NCI-H2029 treated with DMSO at 0.1 percent for 48 hours (cell line): ENCODE measurements at places on chromosomes 5 and 9.
A peak's percentile ranks its signal among the peaks of the same experiment; 100 is the strongest.

GRCh38 chr5:93342563-93343061 lies 238.4 kb downstream of the NR2F1-AS1 start:
- no peak for DNase-seq

- no peak for DNase-seq
Observed at GRCh38 chr5:139162448-139162847, 35.7 kb downstream of the SIL1 start.

DNA sequence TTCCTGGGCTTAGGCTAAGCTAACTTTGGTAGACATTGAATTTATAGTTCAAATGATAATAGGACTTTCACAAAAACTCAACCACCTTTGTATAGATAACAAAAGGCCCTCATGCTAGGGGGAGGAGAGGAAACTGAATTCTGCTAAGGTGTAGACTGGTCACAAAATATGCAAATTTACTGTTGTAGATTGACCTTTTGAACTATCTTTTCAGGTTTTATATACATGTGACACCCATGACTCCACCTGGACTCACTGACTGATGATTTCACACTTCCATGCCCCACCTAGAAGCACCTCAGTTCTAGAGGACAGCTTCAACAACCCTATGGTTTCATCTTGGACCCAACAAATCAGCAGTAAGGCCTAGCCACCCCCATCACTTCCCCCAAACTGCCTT lies 165.7 kb downstream of the CEMIP2 start:
- no peak for DNase-seq

DNA sequence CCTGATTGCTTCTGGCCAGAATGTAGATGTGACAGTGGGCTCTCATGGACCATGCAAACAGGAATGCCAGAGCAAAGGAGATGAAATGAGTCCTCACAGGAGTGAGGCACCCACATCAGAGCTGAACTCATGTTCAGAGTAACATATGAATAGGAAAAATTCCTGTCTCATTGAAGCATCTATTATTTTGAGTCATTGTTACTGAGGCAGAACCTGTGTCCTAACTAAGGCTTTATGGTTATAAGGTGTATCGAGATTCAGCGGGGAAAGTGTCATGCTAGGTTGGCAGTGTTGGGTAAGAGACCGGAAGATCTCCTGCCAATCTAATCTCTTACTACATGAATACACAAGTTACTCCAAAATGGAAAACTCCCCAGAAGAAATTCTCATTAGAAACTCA lies 304.1 kb downstream of the TRPM3 start:
- DNase-seq, result no peak

- peak; percentile 61 for DNase-seq
Observed at GRCh38 chr5:173331956-173332479, 3.8 kb upstream of the STC2 start.

- no peak for DNase-seq
Observed at GRCh38 chr9:134284273-134284672, 42.0 kb upstream of the RXRA start.

GRCh38 chr9:31030741-31031202 lies 1353.7 kb upstream of the ACO1 start:
- peak; percentile 1 for DNase-seq

DNA sequence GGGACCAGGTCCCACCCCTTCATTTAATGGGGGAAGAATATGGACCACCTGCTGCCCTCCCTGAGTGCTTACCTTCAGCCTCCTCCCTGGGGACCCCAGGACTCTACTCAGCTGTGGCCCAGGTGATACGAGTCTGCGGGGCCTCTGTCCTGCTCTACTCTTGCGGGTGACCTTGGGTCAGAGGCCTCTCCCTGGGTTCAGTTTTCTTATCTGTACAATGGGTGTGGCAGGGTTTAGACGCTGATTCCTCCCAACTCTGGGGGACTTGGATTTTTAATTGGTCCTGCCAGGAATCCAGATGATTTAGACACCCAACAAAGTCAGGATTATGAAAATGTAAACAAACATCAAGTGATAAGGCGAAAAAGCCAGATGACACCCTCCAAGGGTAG lies 25.0 kb downstream of the FAM163B start:
- DNase-seq, result no peak

DNA sequence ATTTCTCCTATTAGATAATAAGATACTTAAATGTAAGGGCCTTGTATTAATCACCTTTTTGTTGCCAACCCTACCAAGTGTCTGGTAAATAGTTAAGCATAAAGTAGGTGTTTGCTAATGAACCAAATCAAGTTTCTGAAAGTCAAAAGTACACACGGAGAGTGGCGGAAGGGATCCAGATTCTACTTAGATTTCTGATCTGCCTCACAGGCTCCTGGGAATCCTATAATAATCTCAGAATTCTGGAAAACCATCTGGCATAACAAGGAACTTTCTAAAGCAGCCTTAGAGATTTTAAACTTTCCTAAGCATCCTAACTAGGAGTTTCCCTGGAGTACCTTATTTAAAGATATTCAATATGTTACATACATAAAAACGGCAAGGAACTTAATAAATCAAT lies 363.2 kb upstream of the SMC2 start:
- no peak for DNase-seq

GRCh38 chr9:131323629-131324028 lies 34.1 kb downstream of the PLPP7 start:
- no peak for DNase-seq

DNA sequence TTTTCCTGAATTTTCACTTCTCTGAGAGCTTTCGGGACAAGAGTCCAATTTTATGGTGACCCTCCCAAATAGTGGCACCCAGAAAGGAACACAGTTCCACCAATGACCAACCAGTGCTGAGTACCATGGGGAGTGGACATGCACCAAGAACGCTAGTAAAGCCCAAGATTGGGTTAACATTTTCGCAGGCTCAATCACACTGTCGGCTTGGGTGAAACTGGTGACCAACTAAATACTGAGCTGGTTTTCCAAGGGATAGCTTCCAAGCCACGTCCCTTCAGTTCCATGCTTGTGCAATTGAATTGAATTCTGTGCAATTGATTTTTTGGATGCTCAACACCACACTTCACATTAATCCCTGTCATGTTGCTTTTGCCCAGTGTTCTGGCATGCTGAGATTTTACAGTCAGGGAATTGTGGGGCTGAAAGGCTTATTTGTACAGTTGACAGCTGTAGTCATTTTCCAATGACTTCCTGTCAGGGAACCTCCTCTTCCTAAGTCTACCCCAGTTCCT lies 37.6 kb upstream of the TRMT10B start:
- DNase-seq, result no peak

- DNase-seq, result peak; percentile 39
Observed at GRCh38 chr9:107340920-107341632, 58.0 kb downstream of the RAD23B start.

DNA sequence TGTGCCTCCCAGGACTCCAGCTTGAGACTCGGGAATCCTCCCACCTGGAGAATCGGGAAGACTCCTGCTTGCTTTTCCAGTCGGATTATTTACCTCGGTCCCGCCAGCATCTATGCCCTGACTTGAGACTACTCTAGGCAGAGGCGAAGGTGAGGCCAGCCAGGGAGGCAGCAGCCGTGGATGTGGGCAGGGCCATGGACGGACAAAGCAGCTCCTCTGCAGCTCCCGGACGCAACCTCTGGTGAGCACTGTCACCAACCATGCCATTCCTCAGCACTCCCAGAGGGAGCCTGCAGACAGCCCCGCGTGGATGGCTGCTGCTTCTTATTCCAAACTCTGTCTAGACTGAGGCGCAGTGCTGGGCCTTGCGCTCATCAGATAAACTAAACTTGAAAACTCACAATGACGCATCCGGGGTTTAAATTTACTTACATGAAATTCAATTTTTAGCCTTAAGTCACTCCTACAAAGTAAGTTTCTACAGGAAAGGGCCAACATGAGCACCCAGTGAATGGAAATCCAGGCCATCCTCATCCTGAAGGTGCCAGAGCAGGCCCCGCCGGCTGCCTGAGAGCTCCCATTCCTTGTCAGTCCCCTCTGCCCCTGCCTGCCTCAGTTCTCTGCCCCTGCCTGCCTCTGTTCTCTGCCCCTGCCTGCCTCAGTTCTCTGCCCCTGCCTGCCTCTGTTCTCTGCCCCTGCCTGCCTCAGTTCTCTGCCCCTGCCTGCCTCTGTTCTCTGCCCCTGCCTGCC lies 17.8 kb downstream of the MED10 start:
- DNase-seq, result no peak

DNA sequence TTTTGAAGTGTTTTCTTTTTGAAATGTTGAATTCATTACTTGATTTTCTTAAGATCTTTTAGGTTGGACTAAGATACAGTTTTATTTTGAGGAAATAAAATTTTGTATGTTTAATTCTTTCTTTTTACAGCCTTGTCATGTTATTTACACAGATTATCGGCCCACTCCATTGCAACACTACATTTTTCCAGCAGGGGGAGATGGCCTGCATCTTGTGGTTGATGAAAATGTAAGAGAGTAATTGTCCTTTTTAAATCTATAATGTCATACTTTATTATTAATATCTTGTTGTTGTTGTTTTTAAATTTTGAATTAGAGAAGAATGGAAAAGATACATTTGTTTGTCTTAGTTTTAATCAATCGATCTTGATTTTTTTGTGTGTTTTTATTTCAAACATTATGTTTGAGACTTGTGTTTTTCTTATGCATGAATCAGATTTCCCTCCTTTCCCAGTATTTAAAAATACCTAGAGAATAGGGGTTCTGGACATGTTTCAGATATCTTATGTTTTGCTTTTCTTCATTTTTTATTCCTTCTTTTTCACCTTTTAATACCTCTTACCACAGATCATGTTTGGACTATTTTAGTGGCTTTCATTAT lies 36.7 kb downstream of the MTREX start:
- peak; percentile 27 for DNase-seq

DNA sequence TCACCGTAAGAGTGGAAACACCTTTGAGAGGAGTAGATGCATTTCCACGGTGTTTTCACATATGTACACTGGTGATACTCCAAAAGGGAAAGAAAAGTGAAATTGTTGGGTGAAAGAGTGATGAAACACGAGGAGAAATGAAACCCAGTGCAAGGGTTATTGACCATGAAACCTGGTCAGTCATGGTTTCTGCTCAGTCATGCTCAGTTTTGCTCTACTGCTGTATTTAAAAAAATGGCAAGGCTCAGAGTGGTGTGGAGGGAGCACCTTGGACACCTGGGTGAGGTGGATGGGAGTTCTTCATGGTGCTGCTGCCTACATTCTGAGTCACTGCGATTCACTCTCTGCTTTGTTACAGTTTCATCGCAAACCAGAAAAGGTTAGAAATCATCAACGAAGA lies 32.3 kb downstream of the NTRK2 start:
- DNase-seq, result no peak

DNA sequence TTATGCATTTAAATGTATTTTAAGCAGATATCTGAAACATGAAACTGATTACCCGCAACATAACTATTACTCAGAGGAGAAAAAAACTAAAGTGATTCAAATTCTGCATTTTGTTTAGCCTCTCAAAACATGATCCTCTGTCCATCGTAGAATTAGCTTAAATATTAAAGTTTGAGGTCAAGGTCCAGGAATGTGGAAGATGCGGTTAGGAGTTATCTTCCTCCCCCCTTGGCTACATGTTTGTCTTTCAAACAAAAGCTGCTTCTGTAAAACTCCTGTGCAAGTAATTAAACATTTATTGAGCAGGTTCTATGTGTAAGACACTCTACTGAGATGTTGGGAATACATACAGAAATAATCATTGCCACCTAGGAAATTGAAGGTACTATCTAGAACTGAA lies 175.0 kb upstream of the ISL1 start:
- no peak for DNase-seq

GRCh38 chr5:74016373-74016772 lies 390.4 kb downstream of the ARHGEF28 start:
- DNase-seq, result no peak

- peak; percentile 55 for DNase-seq
Observed at GRCh38 chr9:77663754-77664153, 15.6 kb upstream of the GNA14 start.

- DNase-seq, result no peak
Observed at GRCh38 chr9:33198165-33198564, 31.0 kb upstream of the B4GALT1 start.

GRCh38 chr5:2102819-2103776 lies 220.4 kb upstream of the IRX4 start:
- DNase-seq, result no peak

- no peak for DNase-seq
Observed at GRCh38 chr5:36703245-36703860, 96.9 kb downstream of the SLC1A3 start.

- DNase-seq, result no peak
Observed at GRCh38 chr9:7387840-7388239, 411.7 kb downstream of the DMAC1 start.
